ENCODE measurements at places on chromosomes 1 and 21. TPM values are rescaled to one million over a fixed set of nuclear protein-coding genes. Genes with fewer than 3 reads are reported as not detected.
A peak's percentile ranks its signal among the peaks of the same experiment; 100 is the strongest.

- peak; percentile 47 for DNase-seq
Observed at GRCh38 chr1:197924516-197925123, 7.4 kb downstream of the LHX9 start.

GRCh38 chr1:111952125-111952657, 37.3 kb downstream of the KCND3 start:
- peak; percentile 44 for DNase-seq

DNA sequence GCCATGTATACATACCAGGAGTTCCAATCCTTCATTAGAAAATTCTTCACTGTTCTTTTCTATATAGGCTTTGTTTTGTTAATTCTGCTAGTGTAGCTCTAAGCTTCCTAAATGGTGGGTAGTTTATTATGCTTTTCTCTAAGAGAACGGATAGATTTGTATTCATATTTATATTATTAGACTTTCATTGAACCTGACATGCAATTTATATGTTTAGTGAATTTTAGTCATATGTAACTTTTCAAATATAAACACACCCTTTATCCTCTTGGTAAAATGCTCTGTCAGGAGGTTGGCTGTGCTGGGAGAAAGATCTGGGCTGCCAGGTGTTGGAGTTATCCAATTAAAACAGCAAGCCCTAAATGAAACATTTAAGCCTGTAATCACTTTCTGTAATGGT, 369.7 kb upstream of the RGS18 start:
- no peak for DNase-seq

- DNase-seq: no peak
Observed at GRCh38 chr1:117565076-117565556, 40.7 kb upstream of the TENT5C start.

GRCh38 chr1:100530880-100531487, 7.0 kb upstream of the GPR88 start:
- peak; percentile 45 for DNase-seq

Gene SPATA21
- total RNA-seq: not detected

GRCh38 chr21:43827015-43827611, 37.7 kb downstream of the RRP1 start:
- DNase-seq: peak; percentile 89

DNA sequence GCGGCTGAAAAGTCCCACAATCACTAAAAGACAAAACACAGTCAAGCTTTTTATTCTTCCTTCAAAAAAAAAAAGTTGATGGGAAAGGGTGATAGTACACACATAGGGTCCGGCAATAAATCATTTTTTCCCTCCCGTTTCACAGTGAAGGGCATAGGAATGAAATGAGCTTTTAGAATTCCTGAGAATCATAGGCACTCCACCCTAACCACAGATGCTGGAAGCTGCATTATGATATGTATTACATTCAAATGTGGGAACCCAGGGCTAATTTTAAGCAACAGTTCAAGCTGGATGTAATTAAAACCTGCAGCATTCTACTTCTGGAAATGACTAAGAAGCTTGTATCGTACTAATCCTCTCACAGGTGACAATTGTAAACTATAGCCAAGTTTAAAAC, 75.7 kb upstream of the KCNJ15 start:
- DNase-seq: peak; percentile 42

Gene SPATA1
- total RNA-seq: 0.24 TPM

Gene SDE2
- 22.5 TPM for total RNA-seq

DNA sequence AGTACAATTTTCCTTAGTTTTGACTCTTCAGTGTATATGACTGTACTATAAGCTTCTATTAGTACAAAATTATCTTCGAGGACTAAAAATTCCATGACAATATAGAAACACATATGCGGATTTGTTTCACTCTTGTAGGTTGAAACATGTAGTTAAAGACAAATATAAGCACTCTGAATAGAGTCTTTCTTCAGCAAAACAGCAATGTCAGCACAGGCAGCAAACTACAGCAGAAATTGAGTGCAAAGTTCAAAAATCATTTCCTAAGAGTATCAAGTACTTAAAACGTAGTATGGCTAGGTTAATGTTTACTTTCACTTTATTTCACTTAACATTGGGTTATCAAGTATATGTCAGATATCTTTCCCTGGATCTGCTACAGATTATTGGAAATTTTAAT, 106.7 kb downstream of the FAF1 start:
- DNase-seq: no peak

DNA sequence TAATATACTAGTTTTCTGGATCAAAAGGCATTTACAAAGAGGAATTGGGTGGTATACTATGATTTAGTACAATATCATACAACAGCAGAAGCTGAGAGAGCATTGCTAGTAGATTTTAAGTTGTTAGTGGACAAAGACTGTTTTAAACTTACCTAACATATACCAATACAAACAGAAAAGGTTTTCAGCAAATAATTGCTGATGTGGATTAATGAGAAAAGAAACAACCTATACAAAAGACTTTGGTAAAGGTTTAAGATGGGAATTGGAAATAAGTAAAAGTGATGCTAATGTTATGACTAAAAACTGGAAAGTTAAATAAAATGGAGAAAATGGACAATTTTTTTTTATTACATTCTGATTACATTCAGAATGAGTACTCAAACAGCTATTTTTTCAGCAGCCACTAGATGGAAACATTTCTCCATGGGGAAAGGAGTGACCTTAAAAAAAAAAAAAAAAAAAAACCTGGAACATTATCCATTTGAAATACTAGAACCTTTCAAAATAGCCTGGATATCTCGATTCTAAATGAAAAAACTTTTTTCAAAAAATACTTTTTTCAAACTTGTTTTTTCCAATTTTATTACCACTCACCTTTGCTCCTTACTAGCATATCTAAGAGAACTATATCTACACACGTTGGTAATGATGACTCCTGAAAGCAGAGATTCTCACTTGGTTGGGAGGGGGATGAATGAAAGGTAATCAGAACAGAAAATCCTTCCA, 55.4 kb downstream of the EPRS1 start:
- DNase-seq: peak; percentile 9

DNA sequence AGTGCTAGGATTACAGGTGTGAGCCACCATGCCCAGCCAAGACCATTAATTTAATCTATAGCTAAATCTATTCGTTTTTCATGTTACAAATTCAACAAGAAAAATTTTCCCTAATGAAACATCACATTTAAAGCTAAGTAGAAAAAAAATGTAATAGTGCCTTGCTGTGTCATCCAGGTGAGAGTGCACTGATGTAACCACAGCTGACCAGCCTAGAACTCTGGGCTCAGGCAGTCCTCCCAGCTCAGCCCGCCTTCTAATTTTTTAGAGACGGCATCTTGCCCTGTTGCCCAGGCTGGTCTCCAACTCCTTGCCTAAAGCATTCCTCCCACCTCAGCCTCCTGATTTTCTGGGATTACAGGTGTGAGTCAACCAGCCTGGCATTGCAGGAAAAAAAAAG, 109.0 kb downstream of the PPIAL4G start:
- DNase-seq: no peak

Gene CRP
- total RNA-seq: not detected

Gene KCNH1
- 3.0 TPM for total RNA-seq

DNA sequence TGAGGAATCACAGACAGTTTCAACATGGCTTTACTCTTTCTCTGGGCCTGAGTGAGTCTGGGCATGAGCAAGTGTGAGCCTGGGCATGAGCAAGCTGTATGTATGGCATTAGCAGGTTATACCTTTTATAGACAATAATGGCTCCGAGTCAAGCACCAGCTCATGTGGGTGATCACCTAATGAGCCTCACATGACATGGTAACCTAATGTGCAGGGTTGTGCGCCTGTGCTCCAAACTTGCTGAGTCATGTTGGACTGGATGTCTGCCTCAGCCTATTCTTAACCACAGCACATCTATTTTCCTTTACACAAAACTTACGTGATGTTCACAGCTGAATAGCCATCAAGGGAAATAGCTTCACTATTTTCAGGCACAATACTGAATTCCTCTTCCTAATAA, 236.2 kb upstream of the NRIP1 start:
- no peak for DNase-seq

- no peak for DNase-seq
Observed at GRCh38 chr1:246189126-246189525, 318.0 kb downstream of the SMYD3 start.

DNA sequence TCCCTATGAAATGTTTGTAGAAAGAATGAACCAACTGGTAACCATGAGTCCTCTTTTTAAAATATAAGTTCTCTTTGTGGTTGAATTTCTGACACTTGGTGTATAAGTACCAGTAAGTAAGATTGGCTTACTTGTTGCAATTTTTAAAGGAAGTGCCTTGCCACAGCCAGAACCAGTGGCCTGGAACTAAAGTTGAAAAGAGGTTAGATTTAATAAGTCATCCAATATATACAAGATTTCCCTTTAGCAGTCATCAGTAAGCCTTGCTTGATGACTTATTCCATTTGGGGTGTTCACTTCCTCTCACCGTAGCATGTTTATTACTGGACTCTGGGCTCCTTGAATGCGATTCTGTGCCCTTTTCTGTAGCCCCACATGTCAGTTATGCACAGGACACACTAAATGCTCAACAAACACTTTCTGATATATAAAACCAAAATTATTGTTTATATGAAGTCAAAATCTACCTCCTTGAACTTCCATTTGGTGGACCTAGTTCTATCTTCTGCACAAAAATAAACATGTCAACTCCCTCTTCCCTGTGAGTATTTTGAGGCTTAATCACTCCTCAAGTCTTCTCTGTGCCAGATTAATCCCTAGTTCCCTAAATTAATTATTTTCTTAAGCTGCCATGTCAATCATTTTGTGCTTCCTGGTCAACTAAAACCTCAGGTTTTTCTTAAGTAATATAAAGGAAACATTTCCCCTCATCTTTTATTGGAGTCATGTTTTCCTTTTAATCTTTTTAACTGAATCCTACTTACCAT, 218.1 kb downstream of the ST6GALNAC3 start:
- no peak for DNase-seq

DNA sequence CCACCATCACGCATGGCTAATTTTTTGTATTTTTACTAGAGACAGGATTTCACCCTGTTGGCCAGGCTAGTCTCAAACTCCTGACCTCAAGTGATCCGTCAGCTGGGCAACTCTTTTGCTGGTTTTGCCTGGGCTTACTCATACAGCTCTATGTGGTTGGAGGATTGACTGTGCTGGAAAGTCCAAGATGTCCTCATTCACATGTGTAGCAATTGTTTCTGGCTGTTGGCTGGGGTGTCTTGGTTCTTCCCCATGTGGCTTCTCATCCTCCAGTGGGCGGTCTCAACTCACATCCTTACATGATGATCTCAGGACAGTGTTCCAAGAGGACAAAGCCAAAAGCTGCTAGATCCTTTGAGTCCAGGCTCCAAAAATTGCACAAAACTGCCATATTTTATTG, 53.3 kb downstream of the TEX35 start:
- DNase-seq: peak; percentile 31

DNA sequence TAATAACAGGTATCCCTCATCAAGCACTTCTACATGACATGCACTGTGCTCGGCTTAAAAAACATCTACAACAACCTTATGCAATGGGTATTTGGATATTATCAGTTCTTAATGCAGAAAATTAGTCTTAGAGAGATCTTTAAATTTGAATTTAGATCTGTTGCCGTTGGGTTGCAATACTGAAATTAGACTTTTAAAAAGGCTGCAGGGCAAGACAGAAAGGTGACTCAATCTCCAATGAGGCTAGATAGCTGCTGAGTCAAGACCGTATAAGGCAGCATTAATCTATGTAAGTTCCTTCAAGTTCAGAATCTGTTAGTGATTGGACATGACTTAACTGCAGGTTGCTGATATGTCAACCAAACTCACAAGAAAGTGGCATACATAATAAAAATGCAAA, 37.3 kb downstream of the OLFM3 start:
- no peak for DNase-seq

- no peak for DNase-seq
Observed at GRCh38 chr1:182493063-182493462, 43.1 kb downstream of the RGSL1 start.

DNA sequence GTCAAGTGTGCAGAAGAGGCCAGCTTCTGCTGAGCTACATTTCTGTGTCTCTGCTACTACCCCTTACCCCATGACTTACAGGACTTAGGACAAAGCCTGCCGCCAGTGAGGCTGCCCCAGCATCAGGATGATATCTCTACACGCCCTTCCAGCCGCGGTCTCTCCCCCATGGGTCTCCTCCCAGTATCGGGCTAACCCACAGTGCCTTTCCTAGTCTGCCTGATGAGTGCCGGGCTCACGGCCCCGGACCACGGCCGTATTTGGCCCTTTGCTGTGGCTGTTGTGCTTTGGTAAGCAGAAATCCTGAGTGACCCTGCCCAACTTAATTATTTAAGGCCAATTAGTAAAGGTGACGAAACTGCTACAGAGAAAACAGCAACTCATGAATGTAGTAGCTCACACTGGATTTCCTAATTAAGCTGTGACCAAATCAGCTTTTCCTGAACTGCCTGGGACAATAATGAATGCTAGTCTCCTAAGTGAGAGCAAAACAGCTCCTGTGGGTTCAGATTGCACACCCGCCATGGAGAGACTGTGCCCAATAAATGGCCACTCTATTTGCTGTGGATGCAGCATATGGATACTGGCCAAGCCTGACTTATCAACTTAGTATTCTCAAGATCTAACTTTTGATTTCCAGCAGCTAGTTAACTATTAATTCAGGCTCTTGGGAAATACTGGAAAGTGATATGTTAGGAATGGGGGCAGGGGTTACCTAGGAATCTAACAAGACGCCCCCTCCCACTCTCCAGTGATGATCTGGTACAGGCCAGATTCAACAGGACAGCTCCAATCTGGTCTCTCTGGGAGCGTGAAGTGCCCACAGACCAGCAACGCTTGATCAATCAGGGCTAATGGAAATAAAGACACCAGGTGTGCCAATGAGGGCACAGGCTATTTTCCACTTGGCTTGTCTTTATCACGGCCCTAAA, 123.3 kb upstream of the IFFO2 start:
- DNase-seq: no peak

DNA sequence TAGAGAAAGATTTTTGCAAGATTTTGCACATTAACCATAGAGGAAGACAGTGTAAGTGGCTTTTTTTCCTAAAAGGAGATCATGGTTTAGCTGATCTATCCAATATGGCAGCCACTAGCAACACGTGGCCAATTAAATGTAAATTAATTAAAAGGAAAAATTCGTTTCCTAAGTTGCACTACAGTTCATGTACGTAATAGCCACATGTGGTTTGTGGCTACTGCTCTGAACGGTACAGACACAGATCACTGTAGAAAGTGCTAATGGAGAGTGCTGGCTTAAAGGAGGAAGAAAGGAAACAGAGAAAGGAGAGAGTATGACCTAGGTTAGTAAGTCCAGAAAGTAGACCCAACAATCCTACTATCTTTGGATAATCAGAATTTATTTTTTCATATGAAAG, 170.8 kb downstream of the SIPA1L2 start:
- DNase-seq: no peak
